ENCODE measurements at places on chromosomes 2 and 18.

GRCh38 chr2:71797035-71797810 is 343.9 kb downstream of the DYSF start:
- DNase-seq, result no peak

- DNase-seq, result no peak
Measured at GRCh38 chr2:202847693-202848524, 23.7 kb downstream of the ICA1L start.

DNA sequence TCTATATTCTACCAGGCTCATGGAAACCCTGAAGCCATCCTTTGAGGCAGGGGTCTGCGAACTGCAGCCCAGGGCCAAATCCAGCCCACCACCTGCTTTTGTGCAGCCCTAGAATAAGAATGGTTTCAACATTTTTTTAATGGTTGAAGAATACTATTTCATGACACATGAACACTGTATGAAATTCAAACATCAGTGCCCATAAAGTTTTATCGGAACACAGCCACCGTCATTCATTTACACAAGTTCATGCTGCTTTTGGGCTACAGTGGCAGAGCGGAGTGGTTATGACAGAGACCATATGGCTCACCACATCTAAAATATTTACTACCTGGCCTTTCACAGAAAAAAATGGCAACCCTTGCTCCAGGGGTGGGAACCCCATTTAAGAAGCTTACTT is 124.2 kb upstream of the EPAS1 start:
- no peak for DNase-seq

GRCh38 chr2:55115761-55116597 is 65.7 kb upstream of the RTN4 start:
- DNase-seq, result no peak

Data from hindlimb muscle (tissue), 1 donor.